Fibroblast of skin of left biceps (primary cell): ENCODE measurements at places on chromosomes 2 and 18.

DNA sequence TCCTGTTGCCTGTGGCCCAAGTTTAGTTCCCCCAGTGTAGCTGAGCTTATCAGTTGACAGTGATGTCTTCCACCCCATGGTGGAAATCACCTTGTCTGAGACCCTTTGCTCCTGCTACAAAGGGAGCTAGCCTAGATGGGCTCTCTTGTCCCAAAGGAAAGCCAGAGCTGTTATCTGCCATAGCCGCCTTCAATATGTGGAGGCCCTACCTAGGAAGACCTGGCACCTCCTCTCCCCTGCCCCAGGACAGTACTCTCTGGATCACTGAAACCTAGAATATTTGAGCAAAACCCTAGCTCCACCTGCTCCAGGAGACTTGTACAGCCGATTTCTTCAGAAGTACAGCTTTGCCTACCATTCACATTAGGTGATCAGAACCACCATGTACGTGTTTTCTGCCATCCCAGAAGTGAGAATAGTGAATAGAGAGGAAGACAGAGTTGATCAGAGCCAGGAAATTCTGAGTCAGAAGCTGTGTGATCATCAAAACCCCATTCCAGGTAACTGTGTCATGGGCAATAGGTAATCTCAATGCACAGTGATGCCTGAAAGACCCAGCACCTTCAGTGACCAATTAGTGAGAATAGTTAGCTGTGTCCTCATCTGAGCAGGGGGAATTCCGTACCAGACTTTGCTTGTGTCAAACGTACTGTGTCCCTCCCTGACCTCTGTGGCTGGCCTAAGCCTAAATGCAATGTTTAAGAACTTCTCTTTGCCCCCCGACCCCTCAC lies 138.4 kb upstream of the ALPP start:
- DNase-seq, result no peak

- no peak for DNase-seq
Measured at GRCh38 chr2:1479346-1479745, 66.1 kb downstream of the TPO start.

DNA sequence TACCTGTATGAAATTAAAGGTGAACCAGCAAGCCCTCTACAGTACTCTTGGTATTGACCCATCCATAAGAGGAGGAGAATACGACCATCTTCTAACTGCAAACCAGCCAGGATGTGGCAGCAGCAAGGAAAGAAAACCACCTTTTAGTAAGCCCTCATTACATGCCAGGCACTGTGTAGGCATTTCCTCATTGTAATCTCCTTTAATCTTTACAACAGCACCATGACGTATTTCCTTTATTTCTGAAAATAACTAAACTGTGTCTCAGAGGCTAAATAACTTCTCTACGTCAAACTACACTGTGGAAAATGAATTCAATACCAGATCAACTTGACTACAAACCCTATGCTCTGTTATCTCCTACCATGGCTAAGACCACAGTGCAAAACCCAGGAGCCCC lies 18.2 kb downstream of the WDR35 start:
- DNase-seq, result no peak

- DNase-seq, result no peak
Measured at GRCh38 chr2:5319493-5319892, 372.7 kb upstream of the SOX11 start.

DNA sequence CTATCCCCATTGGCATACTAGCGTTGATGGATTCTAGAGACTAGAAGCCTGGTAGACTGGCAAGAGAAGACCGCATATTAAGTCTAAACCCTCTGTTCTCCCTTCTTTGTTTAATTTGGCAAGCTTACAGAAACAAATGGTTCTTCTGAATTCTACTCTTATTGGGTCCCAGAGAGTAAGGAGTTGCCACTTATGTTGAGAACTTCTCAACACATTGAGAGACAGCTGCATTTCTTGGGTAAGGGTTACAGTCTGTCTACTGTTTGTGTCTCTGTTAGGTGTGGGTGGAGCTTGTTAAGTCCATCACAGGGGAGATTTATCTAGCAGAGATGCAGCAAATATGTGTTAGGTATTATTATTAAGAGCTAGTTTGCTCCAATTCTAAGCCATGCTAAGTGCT lies 435.8 kb upstream of the MEIS1 start:
- DNase-seq, result no peak

DNA sequence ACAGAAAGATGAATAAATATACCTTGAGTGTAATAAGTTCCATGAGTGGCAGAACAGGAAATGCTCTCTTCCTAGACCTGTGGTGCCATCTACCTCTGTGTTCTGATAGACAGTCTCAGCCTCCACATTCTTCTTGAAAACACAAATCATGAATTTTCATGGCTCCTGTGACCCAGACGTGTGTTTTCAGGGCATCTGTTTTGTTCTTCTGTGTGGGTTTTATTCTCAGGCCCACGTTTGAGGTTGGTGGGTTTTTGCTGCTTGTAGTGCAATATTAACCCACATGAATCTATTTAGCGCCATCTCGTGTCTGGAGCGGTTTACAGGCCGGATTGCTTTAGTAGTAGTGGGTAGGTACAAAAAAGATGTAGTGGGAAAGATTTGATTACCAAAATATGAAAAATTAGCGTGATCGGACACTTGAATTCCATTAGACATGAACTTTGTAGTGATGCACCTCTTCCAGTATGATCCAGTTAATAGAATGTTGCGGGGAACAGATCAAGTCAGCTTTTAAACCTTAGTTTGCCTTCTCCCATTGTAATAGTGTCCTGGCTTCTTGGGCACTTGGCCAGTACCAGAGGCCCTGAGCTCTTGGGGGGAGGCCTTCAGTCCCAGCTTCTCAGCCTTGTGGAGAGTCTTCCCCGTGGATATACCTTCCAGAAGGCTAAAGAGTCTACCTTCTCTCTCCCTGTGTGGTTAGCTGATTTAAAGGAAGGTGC lies 256.5 kb downstream of the TPGS2 start:
- DNase-seq, result peak; percentile 25

DNA sequence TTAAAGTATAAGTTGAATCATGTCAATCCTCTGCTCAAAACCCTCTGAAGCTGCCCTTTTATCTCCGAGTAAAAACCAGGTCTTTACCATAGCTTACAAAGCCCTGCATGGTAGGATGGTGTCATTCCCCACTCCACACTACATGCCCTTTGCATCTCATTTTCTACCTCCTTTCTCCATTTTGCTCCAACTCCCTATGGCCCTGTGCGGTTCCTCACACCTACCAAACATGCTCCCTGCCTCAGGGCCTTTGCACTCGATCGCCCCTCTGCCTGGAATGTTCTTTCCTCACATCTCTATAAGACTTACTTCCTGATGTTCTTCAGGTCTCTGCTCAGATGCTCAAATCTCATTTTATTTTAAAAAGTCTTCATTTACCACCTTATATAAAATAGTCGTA lies 80.7 kb downstream of the MYL12B start:
- no peak for DNase-seq

- peak; percentile 24 for DNase-seq
Measured at GRCh38 chr2:220243571-220243970, 616.1 kb downstream of the SLC4A3 start.

DNA sequence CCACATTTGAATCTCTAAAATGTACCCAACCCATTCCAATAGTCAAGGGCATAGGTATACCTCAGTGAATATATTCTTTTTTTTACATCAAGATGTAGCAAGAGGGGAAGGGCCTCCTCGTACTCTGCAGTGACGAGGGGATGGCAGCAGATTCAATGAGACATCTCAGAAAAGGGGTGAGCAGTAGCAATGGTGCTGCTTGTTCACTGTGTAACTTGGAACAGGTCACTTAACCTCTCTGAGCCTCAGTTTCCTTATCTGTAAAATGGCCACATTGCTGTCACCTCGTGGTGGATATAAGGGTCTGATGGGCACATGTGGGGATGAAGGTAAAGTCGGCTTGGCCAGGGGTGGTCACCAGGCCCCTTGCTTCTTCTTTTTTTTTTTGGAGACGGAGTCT lies 221.6 kb downstream of the SEPTIN10 start:
- DNase-seq, result no peak

DNA sequence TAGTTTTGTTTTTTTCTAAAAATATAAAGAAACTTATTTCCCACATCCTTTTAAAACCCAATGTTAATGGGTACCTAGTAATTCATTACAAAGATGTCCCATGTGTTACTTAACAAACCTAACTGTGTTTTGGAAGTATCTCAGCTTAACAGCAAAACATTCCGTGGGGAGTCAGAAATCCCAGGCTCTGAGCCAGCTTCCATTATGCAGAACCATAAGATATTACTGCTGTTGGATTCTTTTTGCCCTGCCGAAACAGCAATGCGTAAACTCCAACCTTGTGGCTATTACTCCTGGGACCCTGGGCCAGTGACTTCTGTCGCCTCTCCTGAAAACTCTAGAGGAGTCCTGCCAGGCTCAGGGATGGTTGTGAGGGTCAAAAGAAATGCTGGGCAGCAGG lies 174.1 kb downstream of the UXS1 start:
- no peak for DNase-seq

DNA sequence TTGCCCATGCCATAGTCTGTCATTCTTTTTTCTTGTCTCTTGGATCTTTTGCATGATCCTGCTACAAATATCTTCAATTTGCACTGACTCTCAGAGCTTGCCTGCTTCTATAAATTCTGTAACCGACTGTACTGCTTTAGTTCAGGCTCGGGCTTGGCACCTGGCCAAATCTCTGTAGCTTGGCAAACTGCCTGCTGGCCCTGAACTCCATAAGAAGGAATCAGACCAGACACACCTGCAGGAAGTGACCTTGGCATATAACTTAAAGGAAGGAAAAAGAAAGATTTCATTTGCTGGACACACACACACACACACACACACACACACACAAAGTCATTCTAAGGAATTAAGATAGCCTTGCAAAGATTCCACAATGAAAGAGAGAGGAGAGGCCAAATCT lies 291.2 kb upstream of the DDX18 start:
- DNase-seq, result no peak

DNA sequence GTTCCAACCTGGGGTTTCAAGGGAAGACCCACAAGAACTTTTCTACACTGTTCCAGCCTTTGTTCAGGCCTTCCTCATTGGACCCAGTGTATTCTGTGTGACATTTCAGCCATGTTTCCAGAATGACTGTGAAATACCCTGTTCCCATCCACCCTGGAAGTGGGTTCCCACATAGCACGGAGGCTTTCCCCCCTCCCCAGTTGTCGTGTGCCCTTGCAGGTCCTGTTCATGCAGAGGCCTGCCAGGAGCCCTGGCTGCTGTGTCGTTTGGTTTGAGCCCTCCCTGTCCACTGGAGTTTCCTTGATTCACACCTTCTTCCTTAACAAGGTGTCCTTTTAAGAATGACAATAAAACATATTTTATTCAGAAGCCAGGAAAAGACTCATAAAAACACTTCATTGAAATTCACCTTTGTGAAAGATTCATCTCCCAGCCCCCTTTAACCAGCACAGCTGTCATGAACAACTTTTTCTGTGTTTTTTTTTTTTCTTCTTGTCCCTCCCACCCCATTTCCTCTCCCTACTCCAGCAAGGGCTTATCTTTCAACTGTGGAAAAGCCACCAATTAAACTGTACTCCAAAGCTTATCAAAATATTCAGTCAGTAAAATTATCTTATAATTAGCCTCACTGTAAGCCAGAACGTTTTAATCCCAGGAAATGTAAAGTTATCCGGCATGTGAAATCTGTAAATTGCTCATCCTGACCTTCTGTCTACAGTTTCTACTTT lies 106.4 kb downstream of the ACOXL start:
- DNase-seq, result no peak

- DNase-seq, result peak; percentile 55
Measured at GRCh38 chr2:106812383-106812782, 73.6 kb downstream of the ST6GAL2 start.

GRCh38 chr2:241503776-241504392 lies 4.5 kb downstream of the STK25 start:
- no peak for DNase-seq

DNA sequence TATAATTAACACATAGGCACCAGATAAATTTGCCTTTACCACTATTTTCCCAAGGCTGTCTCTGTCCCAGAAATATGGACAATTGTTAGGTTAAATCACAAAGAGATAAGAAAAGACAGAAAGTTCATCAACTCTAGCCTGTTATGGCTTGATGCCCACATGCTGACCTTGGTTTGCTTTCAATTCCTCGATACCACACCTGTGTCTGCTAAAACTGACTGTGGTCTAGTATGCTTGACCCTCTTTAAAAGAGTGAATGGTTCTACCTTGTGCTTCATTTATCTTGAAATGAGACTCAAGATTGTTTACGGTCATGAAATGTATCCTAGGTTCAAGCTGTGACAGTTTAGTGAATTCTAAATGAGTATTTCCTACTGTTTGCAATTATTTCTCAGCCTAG lies 909.0 kb upstream of the LRRTM1 start:
- DNase-seq, result no peak

- DNase-seq, result no peak
Measured at GRCh38 chr2:226813148-226813701, 13.6 kb upstream of the IRS1 start.

DNA sequence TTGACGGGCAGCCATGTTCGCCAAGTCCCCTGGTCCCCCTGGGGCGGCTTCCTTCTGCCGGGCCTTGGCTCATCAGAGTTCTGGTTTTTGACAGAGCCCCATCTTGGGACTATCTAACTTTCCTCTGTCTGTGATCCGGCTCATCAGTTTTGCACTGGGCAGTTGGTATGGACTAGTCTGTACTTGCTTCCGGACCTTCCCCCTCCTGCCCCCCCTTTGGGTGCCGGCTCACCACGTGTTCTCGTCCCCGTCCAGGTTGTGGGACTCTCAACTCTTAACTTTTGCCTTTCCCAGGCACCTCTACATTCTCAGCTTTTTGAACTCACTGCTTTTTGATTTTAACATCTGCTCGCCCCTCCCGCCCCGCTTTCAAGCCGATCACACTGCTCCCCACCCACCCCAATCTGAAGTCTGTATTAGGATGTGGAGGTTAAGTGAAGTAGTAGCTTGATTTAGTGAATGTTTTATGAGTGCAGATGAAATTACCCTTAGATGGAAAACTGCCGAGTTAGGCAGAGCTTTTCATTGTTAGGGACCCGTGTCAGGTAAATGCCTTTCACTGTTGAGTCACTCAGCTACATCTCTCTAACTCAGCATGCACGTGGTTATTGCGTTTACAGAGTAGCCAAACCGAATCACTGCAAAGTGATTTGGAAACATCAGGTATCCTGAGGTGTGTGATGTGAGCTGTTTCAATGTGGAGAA lies 874 bp downstream of the WDR43 start:
- no peak for DNase-seq
